M059J (cell line): ENCODE measurements at places on chromosomes 5 and 9.

DNA sequence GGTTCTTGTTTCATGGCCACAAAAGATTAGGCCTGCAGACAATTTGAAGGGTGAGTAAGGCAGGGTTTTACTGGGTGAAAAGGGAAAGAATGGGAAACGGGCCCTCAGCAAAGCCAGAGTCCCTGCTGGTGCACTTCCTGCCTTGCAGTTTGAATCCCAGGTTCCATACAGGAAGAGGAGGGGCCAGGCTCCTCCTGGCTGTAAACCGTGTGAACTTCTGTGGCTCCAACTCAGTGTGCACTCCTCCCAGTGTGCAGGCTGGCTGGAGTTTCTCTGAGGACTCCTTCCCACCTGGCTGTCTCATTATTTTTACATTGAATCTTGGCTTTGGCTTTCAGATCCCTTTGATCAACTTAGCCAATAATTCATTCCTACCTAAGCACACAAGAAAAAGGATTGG lies 367.1 kb upstream of the KLF4 start:
- peak; percentile 27 for DNase-seq

GRCh38 chr9:126480813-126481212 lies 132.9 kb upstream of the LMX1B start:
- DNase-seq = no peak

DNA sequence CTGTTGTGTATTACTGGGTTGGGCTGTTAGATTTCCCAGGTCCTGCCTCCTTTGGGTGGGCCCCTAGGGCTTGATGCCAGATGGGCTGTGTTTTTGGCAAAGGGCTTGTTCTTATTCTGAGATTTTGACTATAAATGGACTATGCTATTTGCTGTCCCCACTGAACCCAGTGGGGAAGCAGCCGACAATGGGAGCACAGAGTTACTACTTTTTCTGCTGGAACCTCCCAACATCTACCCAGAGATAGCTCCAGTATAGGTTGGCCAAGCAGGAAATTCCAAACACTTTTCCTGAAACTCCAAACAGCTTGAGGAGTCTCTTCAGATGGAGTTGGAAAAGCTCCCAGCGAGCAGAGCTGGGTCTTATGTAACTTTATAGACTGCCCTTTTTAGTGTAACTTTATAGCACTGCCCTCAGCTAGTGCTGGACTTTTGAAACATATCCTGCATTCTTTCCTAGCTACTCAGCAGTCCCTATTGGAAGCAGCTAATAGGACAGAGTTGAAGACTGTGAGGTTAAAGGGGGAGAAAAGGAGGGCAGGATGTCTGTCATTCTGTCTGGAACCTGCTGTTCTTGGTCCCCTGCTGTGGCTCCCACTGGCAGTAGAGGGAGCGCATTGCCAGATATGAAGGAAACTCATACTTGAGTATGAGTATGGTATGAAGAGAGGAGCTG lies 21.0 kb downstream of the RUSC2 start:
- peak; percentile 97 for DNase-seq

DNA sequence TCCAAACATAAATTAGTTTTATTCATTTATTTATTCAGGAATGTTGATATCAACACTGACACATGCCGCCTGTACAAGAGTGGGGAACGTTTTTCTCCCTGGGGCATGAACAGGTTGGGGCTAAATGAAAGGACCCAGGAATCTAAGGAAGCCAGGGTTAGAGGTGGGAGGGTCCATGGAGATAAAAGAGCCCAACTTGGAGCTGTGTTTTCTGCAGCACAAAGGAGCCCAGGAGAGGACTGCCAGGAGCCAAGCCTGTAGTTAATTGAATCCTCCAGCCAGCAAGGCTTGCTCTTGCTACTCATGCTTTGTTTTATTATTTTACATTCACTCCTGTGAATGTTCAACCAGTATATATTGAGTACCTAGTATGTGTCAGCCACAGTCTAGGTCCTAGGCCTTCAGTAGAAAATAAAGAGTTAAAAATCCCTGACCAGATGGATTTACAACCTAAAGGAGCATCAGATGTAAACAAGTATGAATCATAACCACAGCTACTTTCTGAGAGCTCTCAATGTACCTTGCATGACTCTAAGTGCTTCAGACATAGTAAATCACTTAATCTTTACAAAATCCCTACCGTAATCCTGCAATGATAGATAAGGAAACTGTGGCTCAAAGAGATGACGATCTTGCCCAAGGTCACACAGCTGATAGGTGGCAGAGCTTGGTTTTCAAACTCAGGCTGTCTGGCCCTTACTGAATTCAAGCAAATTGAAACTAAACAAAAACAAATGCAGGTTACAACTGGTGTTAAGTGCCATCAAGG lies 69.8 kb downstream of the ASTN2 start:
- peak; percentile 11 for DNase-seq

- no peak for DNase-seq
Measured at GRCh38 chr5:81909677-81910076, 62.1 kb upstream of the ATG10 start.
